ENCODE measurements at places on chromosomes 11 and 22.

GRCh38 chr22:29193021-29193420 lies 12.7 kb upstream of the EMID1 start:
- no peaks in the 10 kb centered on the region for H3K4me1 ChIP-seq
- DNase-seq = no peak
- H3K4me3 ChIP-seq = no peak overlapping the region

DNA sequence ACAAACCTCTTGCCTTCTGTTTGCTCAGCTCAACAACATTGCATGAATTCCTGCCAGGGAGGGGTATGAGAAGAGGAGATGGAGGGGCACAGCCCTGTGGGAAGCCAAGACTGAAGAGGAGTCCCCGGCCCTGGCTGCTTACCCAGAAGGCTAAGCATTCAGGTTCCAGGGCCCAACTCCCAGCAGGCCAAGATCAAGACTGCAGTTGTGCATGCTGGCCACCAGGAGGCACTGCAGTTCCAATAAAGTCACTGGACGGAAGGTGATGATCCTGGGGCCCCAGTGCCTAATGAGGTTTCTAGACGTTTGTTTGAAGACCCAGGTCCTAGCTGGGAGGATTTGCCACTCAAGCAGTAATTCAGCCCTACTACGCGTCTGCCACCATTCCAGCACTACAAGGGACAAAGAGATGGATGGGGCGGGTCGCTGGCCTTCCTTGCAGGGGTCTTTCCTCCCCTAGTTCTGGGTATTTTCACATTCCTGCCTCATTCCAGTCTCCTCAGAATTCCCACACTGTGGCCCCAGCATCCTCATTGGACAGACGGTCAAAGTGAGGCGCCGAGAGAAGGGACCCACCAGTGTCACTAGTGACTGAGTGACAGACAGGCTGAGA lies 23.6 kb downstream of the ALX4 start:
- no peak overlapping the region for H3K4me3 ChIP-seq
- H3K27me3 ChIP-seq = no peaks in the 10 kb centered on the region
- no peak overlapping the region for H3K27ac ChIP-seq
- no peaks in the 10 kb centered on the region for H3K4me1 ChIP-seq

- H3K4me3 ChIP-seq = peak overlapping the region; percentile 78
- H3K36me3 ChIP-seq = peaks cover 3% of the 10 kb centered on the region
- peaks cover 67% of the 10 kb centered on the region for H3K4me1 ChIP-seq
- DNase-seq = no peak
- no peaks in the 10 kb centered on the region for H3K27me3 ChIP-seq
- H3K27ac ChIP-seq = peak overlapping the region; percentile 88
Measured at GRCh38 chr11:118923721-118924587, 1.8 kb downstream of the BCL9L start.

GRCh38 chr11:20566591-20567434 lies 32.6 kb upstream of the SLC6A5 start:
- peaks cover 8% of the 10 kb centered on the region for H3K27me3 ChIP-seq
- no peak for DNase-seq
- no peaks in the 10 kb centered on the region for H3K4me1 ChIP-seq

- peaks cover 43% of the 10 kb centered on the region for H3K36me3 ChIP-seq
- no peak overlapping the region for H3K27ac ChIP-seq
- H3K4me3 ChIP-seq = no peak overlapping the region
- peaks cover 53% of the 10 kb centered on the region for H3K4me1 ChIP-seq
- H3K27me3 ChIP-seq = no peaks in the 10 kb centered on the region
- DNase-seq = no peak
Measured at GRCh38 chr11:121513807-121514206, 61.0 kb upstream of the SORL1-AS1 start.

DNA sequence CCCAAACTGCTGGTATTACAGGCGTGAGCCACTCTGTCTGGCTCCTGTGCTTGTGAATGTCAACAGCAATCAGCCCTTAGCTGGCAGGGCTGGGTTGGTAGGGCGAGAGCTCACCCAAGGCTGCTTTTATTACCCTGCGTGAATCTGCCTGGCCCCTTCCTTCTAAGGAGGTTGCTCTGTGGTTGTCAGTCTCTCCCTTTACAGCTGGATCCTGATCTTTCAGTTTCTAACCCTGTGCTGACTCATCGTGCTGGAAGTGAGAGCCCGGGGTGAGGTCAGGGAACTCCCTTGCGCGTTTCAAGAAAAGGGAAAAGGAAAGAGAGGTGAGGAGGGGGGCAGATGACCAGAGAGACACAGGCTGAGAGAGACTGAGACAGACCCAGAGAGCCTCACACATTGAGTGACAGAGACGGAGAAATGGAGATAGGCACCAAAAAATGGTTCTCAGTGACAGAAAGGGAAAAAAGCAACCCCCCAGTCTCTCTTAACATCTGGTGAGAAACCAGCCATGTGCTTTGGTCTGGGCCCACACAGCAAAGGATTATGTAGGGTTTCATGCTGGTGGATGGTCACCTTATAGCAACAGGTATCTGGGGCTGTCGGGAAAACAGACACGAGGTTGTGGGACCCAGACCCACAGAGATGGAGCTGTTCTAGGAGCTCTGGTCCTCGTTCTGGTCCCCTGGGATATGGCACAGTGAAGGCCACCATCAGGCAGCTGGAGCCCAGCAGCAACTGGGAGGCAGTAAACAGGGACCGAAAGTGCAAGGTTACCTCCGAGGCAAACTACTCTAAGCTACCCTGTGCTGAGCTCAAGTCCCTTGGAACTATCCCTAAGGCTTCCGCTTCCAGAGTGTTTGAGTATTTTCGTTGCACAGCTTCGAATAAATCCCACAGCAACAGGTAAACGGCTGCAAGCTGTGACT lies 2.5 kb downstream of the TCN2 start:
- H3K4me3 ChIP-seq = no peak overlapping the region
- no peaks in the 10 kb centered on the region for H3K36me3 ChIP-seq
- peak; percentile 70 for DNase-seq
- peaks cover 33% of the 10 kb centered on the region for H3K4me1 ChIP-seq

GRCh38 chr22:50678218-50678650 lies 5.6 kb downstream of the SHANK3 start:
- no peak for DNase-seq
- no peaks in the 10 kb centered on the region for H3K36me3 ChIP-seq
- peaks cover 17% of the 10 kb centered on the region for H3K27me3 ChIP-seq
- H3K4me3 ChIP-seq = no peak overlapping the region
- no peak overlapping the region for H3K27ac ChIP-seq

DNA sequence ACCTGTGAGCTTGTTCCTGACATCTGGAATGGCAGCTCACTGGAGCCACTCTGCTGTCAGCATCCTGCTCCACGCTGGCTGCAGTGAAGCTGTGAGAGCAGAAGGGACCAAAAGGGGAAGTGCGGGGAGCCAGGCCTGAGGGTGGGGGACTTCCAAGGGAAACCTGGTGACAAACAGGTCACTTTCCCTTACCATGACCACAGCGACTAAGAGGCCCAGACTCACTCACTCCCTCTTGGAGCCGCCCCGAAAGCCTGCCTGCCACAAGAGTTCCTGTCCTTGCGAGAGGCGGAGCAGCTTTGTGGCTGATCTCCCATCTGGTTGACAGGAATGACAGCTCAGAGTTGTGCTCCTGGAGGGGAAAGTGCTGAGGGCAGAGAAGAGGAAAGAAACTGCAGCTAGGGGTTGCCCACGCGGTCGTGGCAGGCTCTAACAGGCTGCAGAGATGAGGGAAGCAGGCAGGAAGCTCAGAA lies 183.8 kb upstream of the NTM start:
- no peak overlapping the region for H3K27ac ChIP-seq
- peaks cover 3% of the 10 kb centered on the region for H3K4me1 ChIP-seq
- no peaks in the 10 kb centered on the region for H3K36me3 ChIP-seq

DNA sequence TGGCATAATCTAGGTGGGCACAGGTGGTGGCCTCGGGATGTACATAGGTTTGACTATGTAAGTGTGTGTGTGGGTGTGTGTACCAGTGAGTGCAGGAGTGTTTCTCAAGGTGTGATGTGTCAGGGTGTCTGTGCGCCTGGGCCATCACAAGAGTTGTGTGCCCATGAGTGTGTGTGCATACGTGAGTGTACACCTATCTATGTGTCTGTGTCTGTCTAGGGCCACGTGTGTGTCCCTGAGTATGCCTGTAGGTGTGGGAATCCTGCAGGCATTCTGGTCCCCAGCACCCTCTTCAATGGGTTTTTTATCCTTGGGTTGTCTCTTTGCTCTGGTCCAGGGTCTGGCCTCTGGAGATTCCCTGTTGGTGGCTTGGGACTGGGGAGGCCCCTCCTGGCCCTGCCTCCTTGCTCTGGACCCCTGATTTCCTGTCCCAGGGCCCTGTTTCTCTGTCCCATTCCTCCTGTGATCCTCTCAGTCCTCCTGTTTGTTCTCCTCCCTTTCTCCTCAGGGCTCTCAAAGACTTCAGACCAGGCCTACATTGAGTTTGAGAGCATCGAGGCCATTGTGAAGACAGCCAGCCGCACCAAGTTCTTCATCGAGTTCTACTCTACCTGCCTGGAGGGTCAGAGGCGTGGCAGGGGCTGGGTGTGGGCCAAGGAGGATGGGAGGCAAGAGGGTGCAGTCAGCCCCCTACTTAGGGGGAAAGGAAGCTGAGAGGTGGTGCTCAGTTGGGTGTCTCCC lies 9.4 kb downstream of the INPPL1 start:
- no peaks in the 10 kb centered on the region for H3K4me1 ChIP-seq
- DNase-seq = no peak
- H3K36me3 ChIP-seq = peaks cover 17% of the 10 kb centered on the region

DNA sequence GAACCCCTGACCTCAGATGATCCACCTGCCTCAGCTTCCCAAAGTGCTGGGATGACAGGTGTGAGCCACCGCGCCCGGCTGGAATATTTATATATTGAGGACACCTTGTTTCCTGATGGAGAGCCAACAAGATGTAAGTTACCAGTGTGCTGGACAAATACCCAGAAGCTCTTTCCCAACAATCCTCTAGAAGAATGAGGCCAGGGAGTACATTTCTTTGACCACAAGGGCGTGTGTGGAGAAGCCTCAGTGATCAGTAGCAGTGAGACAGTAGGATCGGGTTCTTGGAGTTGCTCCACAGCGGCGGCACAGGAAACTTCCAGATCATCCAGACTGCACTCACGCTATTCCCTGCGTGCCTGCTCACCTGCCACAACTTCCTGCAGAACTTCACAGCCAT lies 10.3 kb upstream of the POLA2 start:
- H3K4me1 ChIP-seq = peaks cover 2% of the 10 kb centered on the region
- H3K36me3 ChIP-seq = no peaks in the 10 kb centered on the region

GRCh38 chr11:68416070-68416578 lies 44.4 kb upstream of the PPP6R3 start:
- no peak overlapping the region for H3K27ac ChIP-seq
- H3K4me3 ChIP-seq = no peak overlapping the region
- no peaks in the 10 kb centered on the region for H3K36me3 ChIP-seq
- no peaks in the 10 kb centered on the region for H3K27me3 ChIP-seq

- DNase-seq = no peak
- no peaks in the 10 kb centered on the region for H3K4me1 ChIP-seq
- no peak overlapping the region for H3K27ac ChIP-seq
- H3K27me3 ChIP-seq = no peaks in the 10 kb centered on the region
- no peak overlapping the region for H3K4me3 ChIP-seq
Measured at GRCh38 chr11:29258411-29258810, 758.4 kb downstream of the KCNA4 start.

DNA sequence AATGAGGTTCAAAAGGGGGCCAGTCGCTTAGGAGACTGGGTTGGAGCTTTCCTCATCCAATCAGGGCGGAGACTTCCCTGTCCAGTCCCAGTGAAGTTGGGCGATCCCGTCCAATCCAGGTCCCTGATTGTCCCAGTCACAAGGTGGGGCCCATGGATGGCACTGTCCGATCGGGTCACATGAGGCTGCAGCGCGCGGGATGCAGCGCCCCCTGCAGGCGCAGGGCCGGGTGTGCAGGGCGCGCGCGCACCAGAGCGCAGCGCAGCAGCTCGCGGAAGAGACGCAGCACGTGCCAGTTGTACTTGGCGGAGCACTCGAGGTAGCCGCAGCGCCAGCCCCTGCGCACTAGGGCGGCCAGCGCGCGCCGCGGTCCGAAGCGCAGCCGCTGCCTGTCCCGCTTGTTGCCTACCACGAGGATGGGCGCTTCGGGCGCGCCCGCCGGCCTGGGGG lies 2.3 kb downstream of the RASL10A start:
- H3K4me1 ChIP-seq = peaks cover 34% of the 10 kb centered on the region
- H3K27me3 ChIP-seq = peaks cover 39% of the 10 kb centered on the region
- H3K36me3 ChIP-seq = no peaks in the 10 kb centered on the region
- H3K27ac ChIP-seq = no peak overlapping the region
- peak; percentile 52 for DNase-seq

GRCh38 chr11:12028303-12028702 lies 19.9 kb upstream of the DKK3 start:
- DNase-seq = no peak
- no peak overlapping the region for H3K4me3 ChIP-seq
- peaks cover 10% of the 10 kb centered on the region for H3K27me3 ChIP-seq
- no peak overlapping the region for H3K27ac ChIP-seq
- no peaks in the 10 kb centered on the region for H3K4me1 ChIP-seq

GRCh38 chr11:1829039-1829820 lies 5.6 kb upstream of the SYT8 start:
- no peak overlapping the region for H3K27ac ChIP-seq
- DNase-seq = no peak
- H3K4me1 ChIP-seq = no peaks in the 10 kb centered on the region
- no peak overlapping the region for H3K4me3 ChIP-seq

GRCh38 chr11:78961247-78961646 lies 386.6 kb upstream of the NARS2 start:
- no peak overlapping the region for H3K27ac ChIP-seq
- no peaks in the 10 kb centered on the region for H3K36me3 ChIP-seq
- no peak overlapping the region for H3K4me3 ChIP-seq
- H3K27me3 ChIP-seq = peaks cover 18% of the 10 kb centered on the region

GRCh38 chr11:6717426-6717825 lies 34.3 kb upstream of the MRPL17 start:
- H3K36me3 ChIP-seq = peaks cover 42% of the 10 kb centered on the region
- peaks cover 53% of the 10 kb centered on the region for H3K4me1 ChIP-seq
- no peak for DNase-seq
- no peak overlapping the region for H3K27ac ChIP-seq
- H3K4me3 ChIP-seq = no peak overlapping the region

GRCh38 chr22:43967069-43967468 lies 11.8 kb downstream of the SAMM50 start:
- no peak overlapping the region for H3K4me3 ChIP-seq
- H3K27me3 ChIP-seq = no peaks in the 10 kb centered on the region

DNA sequence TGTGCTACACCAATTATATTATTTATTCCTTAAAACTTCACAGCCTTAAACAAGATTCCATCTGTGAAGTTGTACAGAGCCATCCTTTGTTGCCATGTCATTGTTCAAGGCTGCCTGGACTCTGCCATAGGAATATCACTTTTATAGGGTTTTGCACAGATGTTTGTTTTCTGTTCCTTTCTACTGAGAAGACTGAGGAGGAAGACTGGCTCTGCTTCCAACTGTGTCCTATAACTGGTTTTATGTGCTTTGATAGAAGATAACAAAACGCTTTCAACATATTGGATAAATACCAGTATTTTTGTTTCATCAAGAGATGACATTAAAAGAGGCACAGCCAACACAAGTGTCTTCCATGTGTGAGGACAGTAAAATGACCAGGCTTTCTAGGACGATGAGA lies 120.6 kb downstream of the CD44 start:
- peaks cover 22% of the 10 kb centered on the region for H3K4me1 ChIP-seq
- no peak overlapping the region for H3K4me3 ChIP-seq
- peaks cover 2% of the 10 kb centered on the region for H3K27me3 ChIP-seq
- no peak overlapping the region for H3K27ac ChIP-seq

- DNase-seq = no peak
- no peaks in the 10 kb centered on the region for H3K36me3 ChIP-seq
Measured at GRCh38 chr22:44760476-44760875, 8.1 kb downstream of the ARHGAP8 start.

Measured in activated CD4-positive, alpha-beta memory T cell treated with anti-CD3 and anti-CD28 coated beads for 36 hours (primary cell).